MV-4-11 (cell line): ENCODE measurements at places on chromosomes 3 and 15.

- DNase-seq = no peak
Measured at GRCh38 chr3:193814166-193814892, 221.3 kb downstream of the OPA1 start.

GRCh38 chr3:123397050-123397590 lies 51.8 kb downstream of the ADCY5 start:
- DNase-seq = no peak

DNA sequence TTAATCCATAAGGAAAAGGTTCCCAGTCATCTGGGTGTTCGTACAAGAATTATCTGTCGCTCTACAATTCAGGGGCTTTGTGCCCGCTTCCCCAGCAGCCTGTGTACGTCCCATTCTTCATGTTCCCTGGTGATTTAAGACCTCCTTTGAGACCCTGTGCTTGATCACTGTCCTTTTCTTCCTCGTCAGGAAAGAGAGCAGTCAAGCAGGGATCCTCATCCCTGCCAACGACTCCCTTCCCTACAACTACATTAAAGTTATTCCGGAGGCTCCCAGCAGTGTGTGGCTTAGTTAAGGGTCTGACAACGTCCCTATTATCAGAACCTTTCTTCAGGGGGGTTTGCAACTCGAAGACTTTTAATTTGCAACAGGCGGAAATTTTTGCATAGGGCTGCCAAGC lies 175.7 kb downstream of the FOXP1 start:
- no peak for DNase-seq

GRCh38 chr3:143348486-143349327 lies 229.1 kb downstream of the CHST2 start:
- no peak for DNase-seq

DNA sequence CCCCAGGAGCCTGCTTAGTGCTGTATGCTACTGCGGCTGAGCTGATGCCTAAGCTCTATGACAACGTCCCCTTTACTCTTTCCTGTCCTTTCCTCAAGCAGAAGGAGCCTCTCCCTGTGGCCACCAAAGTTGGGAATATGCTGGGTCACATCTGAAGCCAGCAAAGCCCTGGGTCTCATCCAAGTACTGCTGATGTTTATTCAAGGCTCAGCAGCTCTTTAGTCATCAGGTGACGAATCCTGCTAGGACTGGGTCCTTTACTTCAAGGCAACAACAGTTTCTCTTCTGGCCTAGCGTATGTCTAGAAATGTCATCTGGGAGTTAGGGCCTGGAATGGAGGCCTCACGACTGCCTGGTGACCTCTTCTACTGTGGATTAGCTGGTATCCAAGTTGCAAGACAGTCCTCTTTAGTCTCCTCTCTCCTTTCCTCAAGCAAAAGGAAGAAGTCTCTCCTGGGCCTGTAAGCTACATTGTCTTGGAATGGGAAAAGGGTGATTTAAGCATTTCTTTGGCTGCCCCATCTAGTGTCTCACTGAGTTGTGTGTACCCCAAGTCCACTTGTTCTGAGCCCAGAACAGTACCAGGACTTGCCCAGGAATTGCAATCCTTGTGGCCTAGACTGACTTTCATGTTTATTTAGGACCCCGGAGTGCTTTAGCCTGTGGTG lies 63.9 kb downstream of the TNFAIP8L3 start:
- no peak for DNase-seq

- no peak for DNase-seq
Measured at GRCh38 chr3:130462089-130462488, 54.9 kb upstream of the COL6A6 start.

- DNase-seq = no peak
Measured at GRCh38 chr3:111727843-111728565, 131.1 kb upstream of the PHLDB2 start.

- no peak for DNase-seq
Measured at GRCh38 chr15:85582131-85583079, 202.0 kb downstream of the AKAP13 start.
